ENCODE measurements at places on chromosomes 13 and 19.

- DNase-seq, result peak; percentile 99
Measured at GRCh38 chr19:633068-633785, at the start of gene POLRMT. Gene POLRMT, minus strand, starts transcription at chr19:633537. Its CDS starts 25 bp downstream, at chr19:633512.

GRCh38 chr13:112931028-112931934 lies 37.7 kb upstream of the MCF2L start:
- DNase-seq, result no peak

GRCh38 chr13:50543782-50544181 lies 299.7 kb downstream of the DLEU7 start:
- peak; percentile 48 for DNase-seq

- no peak for DNase-seq
Measured at GRCh38 chr13:49348751-49349150, 95.1 kb downstream of the CAB39L start.

- DNase-seq, result no peak
Measured at GRCh38 chr19:14006766-14007562, 844 bp upstream of the RFX1 start.

DNA sequence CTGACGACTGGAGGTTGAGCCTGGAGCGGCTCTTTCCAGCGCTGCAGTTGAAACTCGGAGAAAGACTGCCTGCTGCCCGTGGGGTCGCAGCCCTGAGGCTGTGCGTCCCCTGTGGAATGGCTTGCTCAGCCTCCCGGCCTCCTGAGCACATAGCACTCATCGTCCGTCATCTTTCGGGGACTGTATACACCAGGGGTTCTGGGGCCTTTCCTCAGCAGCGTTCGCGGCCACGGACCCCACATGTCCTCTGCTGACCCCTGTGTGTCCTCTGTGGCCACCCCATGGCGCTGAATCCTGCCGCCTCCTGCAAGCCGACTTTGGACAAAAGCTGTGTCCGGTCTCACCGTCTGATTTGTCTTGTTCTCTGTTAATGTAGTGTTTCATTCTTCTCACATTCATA lies 20.4 kb downstream of the CUL4A start:
- no peak for DNase-seq

DNA sequence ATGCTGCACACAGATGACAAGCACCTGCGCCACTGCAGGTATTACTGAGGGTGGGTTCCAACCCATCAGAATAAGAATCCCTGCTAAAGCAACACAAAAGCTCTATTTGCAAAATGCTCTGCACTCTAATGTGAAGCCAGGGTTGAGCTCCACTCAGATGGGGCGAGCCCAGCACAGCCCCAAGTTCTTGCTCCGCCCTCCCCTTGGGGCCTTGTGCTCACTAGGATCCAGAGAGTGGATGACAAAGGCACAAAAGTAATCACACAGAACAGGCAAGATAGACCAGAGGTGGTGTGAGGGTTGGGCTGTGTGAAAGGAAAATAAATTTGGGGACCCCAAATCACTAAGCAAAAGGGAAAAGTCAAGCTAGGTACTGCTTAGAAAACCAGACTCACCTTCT lies 8.2 kb upstream of the ZNF611 start:
- no peak for DNase-seq

DNA sequence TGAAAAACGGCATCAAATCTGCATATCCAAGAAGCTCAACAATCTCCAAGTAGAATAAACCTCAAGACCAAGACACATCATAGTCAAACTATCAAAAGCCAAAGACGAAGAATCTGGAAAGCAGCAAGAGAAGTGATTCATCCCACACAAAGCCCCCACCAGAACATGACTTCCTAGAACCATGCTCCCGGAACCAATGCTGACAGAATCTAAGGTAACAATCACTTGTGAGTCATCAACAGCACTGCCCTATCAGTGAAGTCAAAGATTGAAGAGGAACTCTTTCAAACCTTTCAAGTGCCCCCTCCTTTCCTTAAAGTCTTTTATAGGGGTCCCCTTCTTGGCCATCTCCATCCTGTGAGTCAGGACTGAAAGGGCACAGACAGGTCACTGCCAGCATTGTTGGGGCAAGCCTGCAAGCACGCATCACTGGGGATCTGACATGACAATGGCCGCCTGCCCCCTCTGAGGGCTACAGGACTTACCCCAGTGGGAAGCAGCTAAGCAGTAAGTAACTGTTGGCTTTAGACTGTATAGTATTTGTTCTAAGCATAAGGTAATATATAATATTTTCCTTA lies at the start of gene CCDC70:
TSS of gene CCDC70 (plus strand) at position 247 of the 578 bp plus-strand sequence. CDS start 3,443 bp downstream, outside the sequence.
- no peak for DNase-seq

DNA sequence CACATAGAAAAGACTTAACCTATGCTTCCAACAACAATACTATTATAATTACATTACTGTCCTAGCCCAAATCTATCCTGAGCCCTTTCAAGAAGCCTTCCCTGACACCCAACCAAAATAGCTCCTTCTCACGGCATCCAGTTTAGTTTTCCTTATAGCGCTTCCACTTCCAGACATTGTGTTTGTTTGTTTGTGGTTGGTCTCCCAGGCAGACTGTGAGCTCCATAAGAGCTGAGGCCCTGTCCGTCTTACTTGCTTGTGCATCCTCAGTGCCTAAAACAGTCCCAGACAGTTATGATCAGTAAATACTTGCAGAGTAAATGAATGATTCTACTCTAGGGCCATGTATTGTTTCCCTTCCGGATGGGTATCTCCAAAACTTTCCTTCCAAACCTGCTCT lies 68.1 kb upstream of the STARD13 start:
- no peak for DNase-seq

- no peak for DNase-seq
Measured at GRCh38 chr13:111957913-111958450, 109.0 kb upstream of the SOX1 start.

- DNase-seq, result no peak
Measured at GRCh38 chr13:51826606-51827005, 18.4 kb downstream of the TMEM272 start.

DNA sequence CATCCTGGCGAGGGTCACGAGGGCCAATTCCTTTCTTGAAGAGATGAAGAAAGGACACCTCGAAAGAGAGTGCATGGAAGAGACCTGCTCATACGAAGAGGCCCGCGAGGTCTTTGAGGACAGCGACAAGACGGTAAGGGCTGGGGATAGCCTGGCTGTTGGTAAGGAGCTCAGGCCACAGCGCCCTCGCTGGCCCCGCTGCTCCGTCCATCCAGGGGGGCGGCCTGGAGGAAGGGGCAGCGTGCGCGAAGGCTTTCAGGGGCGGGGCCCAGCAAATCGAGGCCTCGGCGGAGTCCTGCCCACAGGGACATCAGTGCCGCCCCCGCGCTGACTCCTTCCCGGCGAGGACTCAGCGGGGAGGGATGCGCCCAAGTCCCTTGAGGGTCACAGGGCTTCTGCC lies 6.9 kb downstream of the F10 start:
- no peak for DNase-seq

GRCh38 chr13:52812941-52813340 lies 35.5 kb downstream of the PCDH8 start:
- no peak for DNase-seq

- DNase-seq, result peak; percentile 33
Measured at GRCh38 chr19:49861541-49862378, 5.6 kb downstream of the PNKP start.

DNA sequence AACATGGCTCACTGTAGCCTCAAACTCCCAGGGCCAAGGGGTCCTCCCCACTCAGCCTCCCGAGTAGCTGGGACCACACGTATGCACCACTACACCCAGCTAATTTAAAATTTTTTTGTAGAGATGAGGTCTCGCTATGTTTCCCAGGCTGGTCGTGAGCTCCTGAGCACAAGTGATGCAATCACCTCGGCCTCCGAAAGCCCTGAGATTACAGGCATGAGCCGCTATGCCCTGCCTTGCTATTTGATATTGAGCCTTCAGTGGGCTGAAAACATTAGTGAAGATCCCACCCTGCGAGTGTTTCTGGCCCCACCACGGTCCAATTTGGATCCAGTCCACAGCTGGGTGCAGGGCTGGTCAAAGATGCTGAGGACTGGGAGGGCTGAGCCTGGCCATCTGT lies 65.9 kb downstream of the TRPM4 start:
- no peak for DNase-seq

GRCh38 chr13:72970956-72971355 lies 87.8 kb upstream of the KLF5 start:
- no peak for DNase-seq

- DNase-seq, result no peak
Measured at GRCh38 chr19:46033401-46033800, 7.4 kb downstream of the IGFL4 start.

DNA sequence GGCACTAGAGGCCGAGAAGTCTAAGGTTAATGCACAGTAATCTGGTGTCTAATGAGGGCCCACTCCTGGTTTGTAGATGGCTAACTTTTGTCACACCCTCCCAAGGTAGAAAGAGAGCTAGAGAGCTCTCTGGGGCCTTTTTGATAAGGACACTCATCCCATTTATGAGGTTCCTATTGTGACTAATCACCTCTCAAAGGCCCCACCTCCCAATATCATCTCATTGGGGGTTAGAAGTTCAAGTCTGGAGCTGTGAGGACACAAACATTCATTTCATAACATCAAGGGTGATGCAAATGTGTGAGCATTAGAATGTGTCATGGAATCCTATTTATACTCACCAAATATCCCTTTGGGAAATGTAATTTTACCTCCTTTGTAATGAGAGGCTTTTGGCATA lies 79.2 kb upstream of the SLC10A2 start:
- DNase-seq, result no peak

DNA sequence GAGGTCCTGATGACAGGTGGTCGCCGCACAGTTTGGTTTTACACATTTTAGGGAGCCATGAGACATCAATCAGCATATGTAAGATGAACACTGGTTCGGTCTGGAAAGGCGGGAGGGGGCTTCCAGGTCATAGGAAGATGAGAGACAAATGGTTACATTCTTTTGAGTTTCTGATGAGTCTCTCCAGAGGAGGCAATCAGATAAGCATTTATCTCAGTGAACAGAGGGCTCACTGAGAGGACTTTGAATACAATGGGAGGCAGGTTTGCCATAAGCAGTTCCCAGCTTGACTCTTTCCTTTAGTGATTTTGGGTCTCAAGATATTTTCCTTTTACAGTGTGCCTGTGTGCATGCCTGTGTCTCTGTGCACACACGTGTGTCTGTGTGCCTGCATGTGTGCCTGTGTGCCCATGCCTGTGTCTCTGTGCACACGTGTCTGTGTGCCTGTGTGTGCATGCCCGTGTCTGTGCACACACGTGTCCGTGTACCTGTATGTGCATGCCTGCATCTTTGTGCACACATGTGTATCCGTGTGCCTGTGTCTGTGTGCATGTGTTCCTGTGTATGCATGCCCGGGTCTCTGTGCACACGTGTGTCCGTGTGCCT lies 35.5 kb upstream of the TMEM255B start:
- no peak for DNase-seq

- DNase-seq, result no peak
Measured at GRCh38 chr13:51595416-51595815, 11.2 kb downstream of the WDFY2 start.

DNA sequence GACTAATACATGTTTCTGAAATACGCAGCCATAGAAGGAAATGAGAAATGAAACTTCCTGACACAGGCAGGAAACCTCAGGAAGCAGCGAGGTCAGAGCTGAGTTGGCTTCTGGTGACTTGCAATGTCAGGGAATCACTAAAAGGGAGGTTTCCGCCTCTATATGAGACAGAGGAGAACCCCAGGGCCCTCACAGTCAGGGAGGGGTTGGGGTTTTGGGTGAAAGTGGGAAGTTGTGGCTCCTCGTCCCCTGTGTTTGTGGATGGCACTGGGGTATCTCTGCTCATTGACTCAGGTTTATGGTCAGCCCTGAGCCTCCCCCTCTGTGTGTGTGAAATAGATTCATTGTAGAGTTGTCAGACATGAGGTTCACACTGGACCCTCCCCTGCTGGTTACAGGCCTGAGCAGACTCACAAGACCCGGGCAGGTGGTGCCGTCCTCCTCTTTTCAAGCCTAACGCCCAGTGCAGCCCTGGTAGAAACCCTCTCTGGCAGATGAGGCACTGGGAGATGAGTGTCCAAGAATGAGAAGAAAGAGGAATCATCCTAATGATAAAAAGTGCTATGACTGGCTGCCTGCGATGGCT lies 5.5 kb upstream of the LILRA6 start:
- no peak for DNase-seq

- no peak for DNase-seq
Measured at GRCh38 chr13:30856005-30856790, 49.9 kb upstream of the MEDAG start.

DNA sequence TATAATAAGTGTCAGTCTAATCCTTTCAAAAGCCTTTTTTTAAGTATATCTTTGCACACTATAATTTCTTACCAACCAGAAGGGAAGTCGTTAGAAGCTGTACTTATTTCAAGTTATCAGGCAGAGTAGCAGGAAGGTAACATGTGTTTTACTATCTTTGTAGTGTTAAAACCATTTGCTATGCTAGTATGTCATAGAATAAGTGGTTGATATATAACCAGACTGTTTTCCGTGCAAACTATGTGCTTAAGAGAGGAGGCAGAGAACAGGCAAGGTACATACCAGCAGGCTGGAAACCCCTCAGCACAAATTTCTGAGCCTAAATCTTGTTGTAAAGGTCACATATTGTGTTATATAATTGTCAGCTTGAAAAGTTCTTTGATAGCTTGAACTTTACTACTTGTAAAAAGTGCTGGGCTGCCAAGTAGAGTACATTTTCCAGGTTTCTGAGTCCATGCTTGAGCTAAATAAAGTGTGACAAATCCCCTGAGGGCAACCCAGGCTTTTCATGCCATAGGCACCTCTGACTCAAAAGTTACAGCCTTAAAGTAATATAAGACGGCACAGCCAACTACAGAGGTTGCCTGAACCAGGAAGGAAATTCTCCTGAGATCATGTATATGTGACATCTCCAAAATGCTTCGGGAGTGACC lies 1297.4 kb downstream of the PCDH9 start:
- DNase-seq, result no peak

DNA sequence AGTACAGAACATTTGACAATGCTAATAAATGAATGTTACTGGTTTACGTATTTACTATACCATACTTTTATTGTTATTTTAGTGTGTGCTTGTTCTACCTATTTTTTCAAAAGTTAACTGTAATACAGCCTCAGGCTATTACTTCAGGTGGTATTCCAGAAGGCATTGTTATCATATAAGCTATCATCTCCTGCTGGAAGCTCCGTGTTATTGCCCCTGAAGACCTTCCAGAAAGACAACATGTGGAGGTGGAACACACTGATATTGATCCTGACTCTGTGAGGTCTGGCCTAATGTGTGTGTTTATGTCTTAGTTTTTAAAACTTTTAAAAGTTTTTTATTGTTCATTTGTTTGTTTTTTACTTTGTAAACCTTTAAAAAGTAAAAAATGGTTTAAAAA lies 509.8 kb upstream of the SPRY2 start:
- no peak for DNase-seq

GRCh38 chr13:74920920-74921319 lies 561.0 kb downstream of the TBC1D4 start:
- DNase-seq, result no peak
